ENCODE measurements at places on chromosomes 5 and 9. TPM values are rescaled to one million over a fixed set of nuclear protein-coding genes. Genes with fewer than 3 reads are reported as not detected.

GRCh38 chr9:37438359-37438758 lies 15.9 kb downstream of the GRHPR start:
- no peaks in the 10 kb centered on the region for H3K27me3 ChIP-seq
- no peak overlapping the region for H3K4me3 ChIP-seq

PRRX2 gene
- 4.9 TPM for total RNA-seq

GRCh38 chr5:173755319-173755718 lies 132.8 kb upstream of the CPEB4 start:
- peaks cover 18% of the 10 kb centered on the region for H3K4me1 ChIP-seq
- H3K4me3 ChIP-seq, result no peak overlapping the region
- no peak for DNase-seq
- H3K27me3 ChIP-seq, result peaks cover 2% of the 10 kb centered on the region

DNA sequence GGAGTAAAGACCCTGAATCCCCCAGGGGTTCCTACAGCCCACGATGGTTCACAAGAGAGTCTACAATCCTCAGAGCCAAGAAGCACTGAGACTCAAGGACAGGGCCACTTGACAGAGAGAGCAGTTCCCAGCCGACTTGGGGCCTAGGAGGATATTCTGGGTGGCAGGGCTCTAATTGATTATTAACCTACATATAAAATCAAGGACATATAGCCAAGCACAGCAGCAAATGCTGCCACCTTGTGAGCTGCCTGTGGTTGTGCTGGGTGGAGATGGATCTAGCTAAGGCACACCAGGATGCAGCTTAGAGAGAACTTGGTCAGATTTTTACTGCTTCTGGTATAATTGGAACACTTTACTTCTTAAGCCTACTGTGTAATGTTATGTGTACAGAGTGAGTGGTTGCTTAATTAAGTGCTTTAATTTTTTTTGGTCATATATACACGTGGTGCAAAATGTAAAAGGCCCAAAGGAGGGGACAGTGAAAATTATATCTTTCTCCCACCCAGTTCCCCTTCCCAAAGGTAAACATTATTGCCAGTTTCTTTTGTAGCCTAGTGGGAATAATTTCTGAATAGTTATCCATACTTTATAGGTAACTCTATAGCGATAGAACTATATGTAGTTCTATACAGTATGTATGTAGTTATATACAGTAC lies 78.8 kb downstream of the F2RL2 start:
- H3K4me1 ChIP-seq, result no peaks in the 10 kb centered on the region
- no peak overlapping the region for H3K27ac ChIP-seq
- H3K4me3 ChIP-seq, result no peak overlapping the region

- H3K27me3 ChIP-seq, result no peaks in the 10 kb centered on the region
- H3K27ac ChIP-seq, result no peak overlapping the region
- H3K4me3 ChIP-seq, result no peak overlapping the region
- H3K4me1 ChIP-seq, result peaks cover 7% of the 10 kb centered on the region
- H3K36me3 ChIP-seq, result no peaks in the 10 kb centered on the region
Measured at GRCh38 chr5:11507156-11507910, 396.9 kb downstream of the CTNND2 start.

DNA sequence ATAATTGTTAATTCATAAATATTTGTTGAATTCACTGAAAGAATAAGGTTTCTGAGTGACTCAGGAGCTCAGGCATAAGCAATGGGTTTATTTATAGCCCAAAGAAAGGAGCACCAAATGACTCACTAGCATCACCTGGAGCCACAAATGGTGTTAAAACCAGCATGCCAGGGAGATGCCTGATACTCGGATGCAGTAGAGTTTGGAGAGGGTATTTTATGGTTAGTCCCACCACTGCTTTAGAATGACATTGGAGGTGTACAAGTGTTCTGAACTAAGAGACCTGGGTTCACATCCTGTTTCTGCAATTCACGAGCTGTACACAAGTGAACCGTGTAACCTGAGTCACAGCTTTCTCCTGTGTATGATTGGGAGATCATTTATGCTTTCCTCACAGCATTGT lies 25.2 kb downstream of the CCL28 start:
- no peak for DNase-seq
- peaks cover 7% of the 10 kb centered on the region for H3K4me1 ChIP-seq
- H3K27me3 ChIP-seq, result peaks cover 19% of the 10 kb centered on the region
- H3K36me3 ChIP-seq, result no peaks in the 10 kb centered on the region
- H3K4me3 ChIP-seq, result no peak overlapping the region

- no peaks in the 10 kb centered on the region for H3K27me3 ChIP-seq
- no peak for DNase-seq
- H3K36me3 ChIP-seq, result peaks cover 3% of the 10 kb centered on the region
Measured at GRCh38 chr9:17725399-17726010, 146.6 kb downstream of the SH3GL2 start.

SLF1 gene
- 5.4 TPM for total RNA-seq

GRCh38 chr5:34616651-34617050 lies 39.5 kb upstream of the RAI14 start:
- peaks cover 20% of the 10 kb centered on the region for H3K4me1 ChIP-seq
- no peaks in the 10 kb centered on the region for H3K36me3 ChIP-seq
- DNase-seq, result no peak
- no peak overlapping the region for H3K27ac ChIP-seq
- no peak overlapping the region for H3K4me3 ChIP-seq

DNA sequence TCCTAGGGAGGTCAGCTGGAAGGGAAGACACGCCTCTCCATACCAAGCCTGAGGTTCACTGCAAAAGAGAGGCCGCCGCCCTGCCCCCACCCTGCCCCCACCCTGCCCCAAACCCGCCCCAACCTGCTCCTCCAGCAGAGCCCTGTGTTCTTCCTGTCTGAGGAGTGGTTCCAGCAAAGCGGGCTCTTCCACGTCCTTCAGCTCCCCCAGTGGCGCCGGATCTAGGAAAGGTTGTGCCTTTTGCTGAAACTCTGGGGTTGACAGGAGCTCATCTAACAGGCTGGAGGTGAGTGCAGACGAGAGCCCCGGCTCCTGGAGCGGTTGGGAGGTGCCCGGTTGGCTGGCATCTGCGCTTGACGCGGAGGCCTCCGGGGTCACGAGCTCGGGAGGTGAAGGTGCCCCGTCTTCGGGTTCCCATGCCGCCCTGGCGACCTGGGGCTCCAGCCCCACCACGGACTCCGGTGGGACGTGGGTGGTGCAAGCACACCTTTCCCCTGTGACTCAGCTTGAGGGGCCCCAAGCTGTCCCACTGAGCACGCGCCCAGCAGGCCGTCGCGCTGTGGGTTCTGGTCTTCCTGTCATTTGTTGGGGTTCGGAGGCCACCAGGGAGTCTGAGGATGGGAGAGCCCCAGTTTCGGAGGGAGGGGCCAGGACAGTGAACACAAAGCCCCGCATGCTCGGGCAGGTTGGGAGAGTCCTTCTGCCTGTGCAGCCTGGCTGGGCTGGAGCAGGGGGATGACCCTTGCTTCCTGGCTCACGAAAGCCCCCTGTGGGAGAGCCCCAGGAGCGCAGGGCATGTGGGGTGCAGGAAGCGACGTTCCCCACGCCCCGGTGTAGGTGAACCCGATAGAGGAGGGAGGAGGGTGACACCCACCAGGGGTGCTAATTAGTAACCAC lies 1467.1 kb downstream of the FOXD4L5 start:
- H3K27ac ChIP-seq, result no peak overlapping the region
- H3K4me3 ChIP-seq, result peak overlapping the region; percentile 63
- DNase-seq, result peak; percentile 100
- peaks cover 4% of the 10 kb centered on the region for H3K4me1 ChIP-seq

DNAH5 gene
- total RNA-seq, result 0.46 TPM

CCL27 gene
- total RNA-seq, result not detected

DNA sequence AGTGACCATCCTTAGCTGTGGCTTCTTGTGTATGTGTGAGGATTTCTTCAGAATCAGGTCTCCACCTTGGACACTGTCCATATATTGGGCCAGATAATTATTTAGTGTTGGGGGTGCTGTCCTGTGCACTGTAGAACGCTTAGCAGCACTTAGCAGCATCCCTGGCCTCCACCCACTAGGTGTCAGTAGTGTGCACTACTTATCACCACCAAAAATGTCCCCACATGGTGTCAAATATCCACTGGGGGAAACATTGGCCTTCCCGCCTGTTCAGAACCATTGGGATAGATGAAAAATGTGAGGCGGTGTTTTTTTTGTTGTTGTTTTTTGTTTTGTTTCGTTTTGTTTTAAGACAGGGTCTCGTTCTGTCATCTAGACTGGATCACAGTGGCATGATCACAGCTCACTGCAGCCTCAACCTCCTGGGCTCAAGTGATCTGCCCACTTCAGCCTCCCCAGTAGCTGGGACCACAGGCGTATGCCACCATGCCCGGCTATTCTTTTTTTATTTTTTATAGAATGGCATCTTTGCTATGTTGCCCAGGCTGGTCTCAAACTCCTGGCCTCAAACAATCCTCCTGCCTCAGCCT lies 67.7 kb downstream of the TENT4A start:
- no peak overlapping the region for H3K27ac ChIP-seq
- peaks cover 3% of the 10 kb centered on the region for H3K36me3 ChIP-seq
- DNase-seq, result no peak
- H3K4me3 ChIP-seq, result no peak overlapping the region
- H3K27me3 ChIP-seq, result no peaks in the 10 kb centered on the region

LHX3 gene
- not detected for total RNA-seq

- H3K4me3 ChIP-seq, result no peak overlapping the region
- H3K27me3 ChIP-seq, result peaks cover 5% of the 10 kb centered on the region
- no peak for DNase-seq
- H3K36me3 ChIP-seq, result peaks cover 6% of the 10 kb centered on the region
- H3K4me1 ChIP-seq, result peaks cover 5% of the 10 kb centered on the region
Measured at GRCh38 chr9:114837923-114838322, 32.1 kb upstream of the TNFSF15 start.

DNA sequence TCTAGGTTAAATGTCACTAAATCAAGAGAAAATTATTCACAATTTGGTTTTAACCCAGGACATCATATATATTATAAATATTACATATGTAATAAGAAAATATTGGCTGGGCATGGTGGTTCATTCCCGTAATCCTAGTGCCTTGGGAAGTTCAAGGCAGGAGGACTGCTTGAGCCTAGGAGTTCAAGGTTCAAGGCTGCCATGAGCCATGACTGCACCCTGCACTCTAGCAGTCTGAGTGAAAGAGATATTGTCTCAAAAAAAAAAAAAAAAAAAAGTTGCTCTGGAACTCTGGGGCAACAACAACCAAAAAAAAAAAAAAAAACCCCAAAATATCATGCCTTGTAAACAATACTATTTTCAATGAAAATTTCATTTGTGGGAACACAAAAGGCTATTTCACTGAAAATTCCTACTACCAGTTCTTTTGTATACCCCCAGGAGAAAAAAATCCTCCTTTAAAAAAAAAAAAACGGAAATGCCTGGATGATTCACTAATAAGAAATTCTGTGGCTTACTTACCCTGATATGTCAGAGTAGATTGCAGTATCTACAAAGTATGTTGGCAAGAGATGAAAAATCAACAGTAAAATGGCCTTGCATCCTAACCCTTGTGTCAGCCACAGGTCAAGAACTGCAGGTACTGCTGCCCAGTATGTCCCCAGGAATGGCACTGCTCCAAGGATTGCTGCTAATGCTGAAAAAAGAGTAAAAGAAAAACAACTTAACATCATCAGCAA lies 22.6 kb upstream of the CTNNAL1 start:
- peaks cover 7% of the 10 kb centered on the region for H3K36me3 ChIP-seq
- peaks cover 27% of the 10 kb centered on the region for H3K4me1 ChIP-seq
- no peaks in the 10 kb centered on the region for H3K27me3 ChIP-seq
- peak overlapping the region; percentile 88 for H3K27ac ChIP-seq
- no peak for DNase-seq

- no peak overlapping the region for H3K27ac ChIP-seq
- H3K4me1 ChIP-seq, result no peaks in the 10 kb centered on the region
- peaks cover 16% of the 10 kb centered on the region for H3K27me3 ChIP-seq
- H3K36me3 ChIP-seq, result no peaks in the 10 kb centered on the region
- H3K4me3 ChIP-seq, result no peak overlapping the region
Measured at GRCh38 chr5:111311666-111312065, 87.5 kb downstream of the CAMK4 start.

CNTFR gene
- total RNA-seq, result not detected

GRCh38 chr5:40314275-40314674 lies 365.4 kb upstream of the PTGER4 start:
- no peaks in the 10 kb centered on the region for H3K4me1 ChIP-seq
- peaks cover 17% of the 10 kb centered on the region for H3K27me3 ChIP-seq
- DNase-seq, result no peak

GRCh38 chr9:18136354-18136994 lies 337.5 kb upstream of the ADAMTSL1 start:
- H3K36me3 ChIP-seq, result no peaks in the 10 kb centered on the region
- DNase-seq, result no peak
- H3K27me3 ChIP-seq, result no peaks in the 10 kb centered on the region
- H3K27ac ChIP-seq, result no peak overlapping the region

DNA sequence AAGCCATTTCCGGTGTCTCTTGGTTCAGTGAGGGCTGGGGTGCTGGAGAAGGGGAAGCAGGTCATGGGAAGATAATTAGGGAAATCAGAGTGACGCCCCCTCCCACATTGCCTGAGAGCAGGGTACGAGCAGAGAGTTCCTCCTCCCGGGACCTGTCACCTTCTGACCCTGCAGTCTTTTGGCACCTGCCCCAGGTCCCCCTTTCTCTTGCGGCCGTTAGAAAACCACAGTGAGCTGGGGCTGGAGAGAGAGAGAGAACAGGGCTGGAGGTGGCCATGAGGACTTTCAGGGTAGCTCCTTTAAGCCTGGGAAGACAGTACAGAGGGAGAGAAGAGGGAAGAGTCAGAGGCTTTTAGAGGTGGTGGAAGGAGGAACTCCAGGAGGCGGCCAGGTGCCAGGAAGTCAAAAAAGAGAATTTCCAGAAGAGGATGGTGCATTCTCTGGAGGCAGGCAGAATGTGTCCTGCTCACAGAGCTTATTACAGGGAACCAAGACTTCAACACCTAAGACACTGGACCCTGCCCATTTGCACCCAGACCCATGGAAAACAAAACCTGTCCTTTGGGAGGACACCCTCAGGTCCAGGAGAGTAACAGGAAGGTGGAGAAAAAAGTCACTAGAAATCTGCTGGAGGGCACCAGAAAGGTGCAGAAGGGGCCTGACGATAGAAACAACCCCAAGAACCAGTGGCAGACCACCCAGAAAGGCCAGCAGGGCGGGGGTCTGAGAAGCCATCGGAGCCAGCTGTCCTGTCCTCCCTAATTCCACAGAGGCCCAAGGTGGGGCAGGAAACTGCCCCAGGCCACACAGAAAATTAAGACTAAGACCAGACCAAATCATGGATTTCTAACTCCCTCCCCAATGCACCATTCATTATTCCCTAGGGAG lies 6.5 kb upstream of the ACSL6 start:
- H3K4me1 ChIP-seq, result no peaks in the 10 kb centered on the region
- no peak overlapping the region for H3K4me3 ChIP-seq
- DNase-seq, result peak; percentile 26
- no peaks in the 10 kb centered on the region for H3K36me3 ChIP-seq

- peaks cover 41% of the 10 kb centered on the region for H3K4me1 ChIP-seq
- H3K4me3 ChIP-seq, result no peak overlapping the region
- no peak overlapping the region for H3K27ac ChIP-seq
Measured at GRCh38 chr5:155085282-155085989, 71.9 kb downstream of the KIF4B start.

Measured in chondrocyte (in vitro differentiated cells).